Umbilical cord (tissue), 2 donors: ENCODE measurements at places on chromosomes 16 and 17. TPM values are rescaled to one million over a fixed set of nuclear protein-coding genes. Genes with fewer than 3 reads are reported as not detected.

DNASE1 gene
- 43.3 TPM for total RNA-seq

CORO1A gene
- 22.9 TPM for total RNA-seq

ABI3 gene
- 4.6 TPM for total RNA-seq

KRTAP2-2 gene
- total RNA-seq = 8.4 TPM

BCO1 gene
- not detected for total RNA-seq

GDPD1 gene
- total RNA-seq = not detected

C17orf107 gene
- total RNA-seq = 11.3 TPM

NEUROD2 gene
- total RNA-seq = 1.4 TPM

KRT23 gene
- 24.3 TPM for total RNA-seq

RAP1GAP2 gene
- 16.6 TPM for total RNA-seq

PHAF1 gene
- 18.5 TPM for total RNA-seq

CRYM gene
- 29.4 TPM for total RNA-seq

CCDC154 gene
- 0.48 TPM for total RNA-seq

PABPN1L gene
- 1.7 TPM for total RNA-seq

AP1G1 gene
- total RNA-seq = 96.1 TPM

TMUB2 gene
- 24.6 TPM for total RNA-seq

SHBG gene
- total RNA-seq = 3.9 TPM

PDE6G gene
- not detected for total RNA-seq

MED31 gene
- 3.1 TPM for total RNA-seq

SLC35B1 gene
- total RNA-seq = 53.2 TPM

CLEC18C gene
- 0.96 TPM for total RNA-seq

KRT15 gene
- 24.1 TPM for total RNA-seq

COIL gene
- total RNA-seq = 7.5 TPM

RCVRN gene
- 1.9 TPM for total RNA-seq

GJD3 gene
- not detected for total RNA-seq

EFCAB3 gene
- total RNA-seq = 3.6 TPM

PRRT2 gene
- 7.9 TPM for total RNA-seq

KLHL10 gene
- 1.7 TPM for total RNA-seq
